Trophoblast cell (in vitro differentiated cells and primary cell): ENCODE measurements at places on chromosomes 1 and 21.
A peak's percentile ranks its signal among the peaks of the same experiment; 100 is the strongest.

- no peak for DNase-seq
Observed at GRCh38 chr21:37971390-37971950, 55.2 kb upstream of the KCNJ6 start.

DNA sequence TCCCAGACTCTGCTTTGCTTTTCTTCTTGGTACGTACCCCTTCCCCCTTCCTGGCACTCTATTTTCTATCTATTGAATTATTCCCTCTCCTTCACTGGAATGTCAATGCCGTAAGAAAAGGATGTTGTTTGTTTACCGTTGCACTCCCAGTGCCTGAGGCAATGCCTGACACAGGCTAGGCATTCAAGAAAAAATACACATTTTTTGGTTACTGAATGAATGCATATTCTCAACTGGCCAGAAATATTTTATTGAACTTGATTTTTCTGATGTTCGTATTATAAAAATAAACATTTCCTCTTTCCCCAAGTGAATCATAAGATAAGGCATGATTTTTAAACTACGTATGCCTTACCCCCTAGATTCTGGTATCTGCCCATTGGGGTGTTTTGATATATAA lies 41.2 kb downstream of the GNG12 start:
- DNase-seq = peak; percentile 20

- DNase-seq = no peak
Observed at GRCh38 chr1:111436726-111437125, 9.2 kb upstream of the OVGP1 start.

DNA sequence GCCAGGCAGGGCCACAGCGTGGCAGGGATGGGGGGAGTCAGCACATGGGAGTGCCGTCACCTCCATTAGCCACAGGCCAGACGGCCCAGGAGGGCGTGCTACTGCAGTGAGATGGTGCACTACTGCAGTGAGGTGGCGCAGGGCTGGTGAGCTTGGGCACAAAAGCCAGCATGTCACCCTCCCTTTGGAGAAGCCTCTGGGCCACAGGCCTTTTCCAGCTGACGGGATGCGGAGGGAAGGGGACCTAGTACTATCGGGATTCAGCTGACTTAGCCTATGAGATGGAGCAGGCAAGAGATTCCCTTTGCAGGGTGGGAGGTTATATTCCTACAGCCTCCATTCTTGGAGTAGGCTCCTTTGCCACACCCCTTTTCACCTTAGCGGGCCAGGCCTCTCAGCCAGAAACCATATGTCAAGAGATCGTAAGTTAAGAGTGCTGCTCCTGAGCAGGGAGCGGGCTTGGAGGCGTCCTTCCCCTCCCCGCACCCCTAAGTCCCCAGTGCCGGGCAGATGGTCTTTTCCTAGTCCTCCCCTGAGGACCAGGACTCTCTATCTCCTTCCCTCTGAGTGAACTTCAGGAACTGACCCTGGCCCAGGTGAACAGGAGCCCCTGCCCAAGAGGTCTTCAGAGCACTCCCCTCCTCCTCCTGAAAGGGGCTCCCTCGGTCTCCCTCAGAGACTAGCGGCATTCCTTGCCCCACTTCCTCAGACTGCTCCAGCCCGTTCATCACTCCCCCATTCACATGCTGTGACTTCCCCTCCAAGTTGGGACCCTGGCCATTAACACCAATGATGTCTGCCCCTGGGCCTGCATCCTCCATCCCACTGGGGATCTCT lies 8.2 kb downstream of the NES start:
- no peak for DNase-seq

- no peak for DNase-seq
Observed at GRCh38 chr1:108010581-108010980, 45.6 kb upstream of the VAV3 start.

DNA sequence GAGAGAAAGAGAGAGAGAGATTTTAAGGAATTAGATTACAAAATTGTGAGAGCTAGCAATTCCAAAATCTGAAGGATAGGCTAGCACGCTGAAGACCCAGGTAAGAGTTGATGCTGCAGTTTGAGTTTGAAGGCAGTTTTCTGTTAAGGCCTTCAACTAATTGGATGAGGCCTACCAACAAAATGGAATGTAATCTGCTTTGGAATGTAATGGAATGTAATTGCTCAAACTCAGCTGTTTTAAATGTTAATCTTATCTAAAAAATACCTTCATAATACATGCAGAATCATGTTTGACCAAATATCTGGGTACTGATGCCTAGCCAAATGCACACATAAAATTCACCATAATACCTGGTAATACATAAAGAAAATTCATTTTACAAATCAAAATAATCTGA lies 976.1 kb downstream of the LTN1 start:
- DNase-seq = no peak

GRCh38 chr1:207319199-207319598 lies 2.3 kb upstream of the CD55 start:
- no peak for DNase-seq

DNA sequence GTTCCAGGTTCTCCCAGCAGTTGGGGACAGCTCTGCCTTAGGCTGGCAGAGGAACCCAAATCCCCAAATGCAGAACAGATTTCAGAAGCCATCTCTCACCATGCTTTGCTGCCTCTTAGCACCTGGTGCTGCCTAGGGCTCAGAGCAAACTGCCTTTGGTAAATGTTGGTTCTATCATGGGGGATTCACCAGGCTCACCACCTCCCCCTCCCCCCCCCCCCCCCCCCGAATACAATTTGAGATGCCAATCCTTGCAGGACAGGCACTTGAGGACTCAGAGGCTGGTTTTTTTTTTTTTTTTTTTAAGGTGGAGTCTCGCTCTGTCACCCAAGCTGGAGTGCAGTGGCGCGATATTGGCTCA lies 447 bp upstream of the PAQR6 start:
- DNase-seq = no peak

GRCh38 chr1:67317803-67318202 lies 10.1 kb downstream of the IL12RB2 start:
- DNase-seq = no peak

DNA sequence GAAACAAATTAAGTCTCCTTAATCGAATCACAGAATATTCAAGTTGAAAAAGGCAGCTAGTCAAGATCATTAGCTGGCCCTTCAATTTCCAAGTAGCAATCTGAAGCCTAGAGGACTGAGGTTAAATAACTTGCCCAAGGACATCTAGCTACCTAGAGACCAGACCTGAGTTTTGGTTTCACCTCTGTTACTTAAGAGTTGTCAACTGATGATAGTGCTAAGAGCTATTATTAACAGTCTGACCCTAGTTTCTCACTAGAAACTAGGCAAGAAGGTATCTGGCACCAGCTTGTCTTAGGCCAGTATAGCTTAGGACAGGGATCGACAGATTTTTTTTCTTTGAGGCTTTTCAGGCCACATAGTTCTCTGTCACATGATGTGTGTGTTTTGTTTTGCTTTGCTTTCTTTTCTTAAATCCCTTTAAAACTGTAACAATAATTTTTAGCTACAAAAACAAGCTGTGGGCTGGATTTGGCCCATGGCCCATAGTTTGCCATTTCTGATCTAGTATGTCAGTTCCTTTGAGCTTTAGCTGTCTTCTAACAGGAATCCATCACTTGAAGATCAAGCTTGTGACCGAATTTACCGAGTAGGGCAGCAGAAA lies 23.2 kb downstream of the TRIM45 start:
- DNase-seq = peak; percentile 78
